Stimulated activated CD8-positive, alpha-beta memory T cell treated with anti-CD3 and anti-CD28 coated beads, Interleukin-15, amount 100 ng/mL, for 48 hours (primary cell): ENCODE measurements at places on chromosomes 2 and 18.

DNA sequence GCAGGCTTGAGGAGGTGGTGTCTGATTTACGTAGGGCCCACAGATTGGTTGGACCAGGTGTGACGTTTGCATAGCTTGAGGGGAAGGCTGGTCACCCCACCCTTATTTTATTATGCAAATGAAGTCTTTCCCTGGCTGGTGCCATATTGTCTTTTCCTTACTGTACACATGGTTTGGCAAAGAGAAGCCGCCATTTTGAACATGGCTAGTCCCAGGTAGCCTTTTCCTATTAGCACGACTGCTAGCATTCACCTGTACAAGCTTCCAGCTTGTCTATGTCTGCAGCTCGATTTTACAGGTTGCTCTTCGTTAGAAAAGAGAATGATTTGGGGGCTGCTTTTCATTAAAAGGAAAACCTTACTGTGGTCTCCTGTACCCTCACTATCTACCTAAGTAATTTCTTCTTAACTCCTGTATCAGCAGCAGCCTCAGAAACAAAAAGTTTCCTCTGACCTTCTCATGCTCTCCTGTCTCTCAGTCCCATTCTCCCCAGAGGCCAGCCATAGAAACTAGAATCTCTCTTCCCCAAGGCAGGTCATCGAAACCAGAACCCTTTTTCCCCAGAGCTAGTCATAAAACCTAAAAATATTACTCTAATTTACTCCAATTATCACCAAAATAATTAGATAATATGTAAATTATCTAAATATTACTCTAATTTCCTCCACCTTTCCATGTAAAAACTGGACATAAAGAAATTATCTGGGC is 151.8 kb downstream of the B3GNT2 start:
- DNase-seq, result no peak

- DNase-seq, result no peak
Observed at GRCh38 chr2:168050377-168050776, 197.0 kb downstream of the STK39 start.

- DNase-seq, result no peak
Observed at GRCh38 chr2:237819231-237819630, 20.7 kb downstream of the RBM44 start.

- no peak for DNase-seq
Observed at GRCh38 chr18:56314396-56314795, 324.0 kb downstream of the TXNL1 start.

DNA sequence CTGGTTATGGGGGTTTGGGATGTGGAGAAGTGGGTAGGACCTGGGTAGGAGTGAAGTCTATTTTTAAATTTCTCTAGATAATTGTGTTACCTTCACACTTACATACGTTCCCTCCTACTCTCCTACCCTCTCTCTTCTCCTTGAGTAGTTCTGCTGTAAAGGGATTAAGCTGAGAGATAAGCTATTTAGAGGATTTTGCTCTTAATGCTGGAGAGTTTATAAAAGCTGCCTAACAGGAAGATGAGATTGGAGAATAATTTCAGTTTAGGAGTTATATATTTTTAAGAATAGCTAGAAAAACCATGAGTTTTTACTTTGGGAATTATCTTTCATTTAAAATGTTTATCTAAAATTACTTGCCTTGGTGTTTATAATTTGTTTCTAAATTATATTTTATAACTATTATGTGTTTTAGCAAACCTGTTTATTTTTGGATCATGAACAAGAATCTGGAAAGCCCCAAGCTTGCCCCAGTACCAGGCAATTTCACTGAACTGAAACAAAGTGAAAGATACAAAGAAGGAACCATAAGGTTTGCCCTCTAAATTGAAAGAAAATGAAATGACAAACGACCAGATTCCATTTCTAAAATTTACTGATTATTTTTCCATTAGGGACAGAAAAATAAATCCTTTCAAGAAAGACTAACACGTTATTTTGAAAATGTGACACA is 101.5 kb downstream of the ZNF532 start:
- no peak for DNase-seq

DNA sequence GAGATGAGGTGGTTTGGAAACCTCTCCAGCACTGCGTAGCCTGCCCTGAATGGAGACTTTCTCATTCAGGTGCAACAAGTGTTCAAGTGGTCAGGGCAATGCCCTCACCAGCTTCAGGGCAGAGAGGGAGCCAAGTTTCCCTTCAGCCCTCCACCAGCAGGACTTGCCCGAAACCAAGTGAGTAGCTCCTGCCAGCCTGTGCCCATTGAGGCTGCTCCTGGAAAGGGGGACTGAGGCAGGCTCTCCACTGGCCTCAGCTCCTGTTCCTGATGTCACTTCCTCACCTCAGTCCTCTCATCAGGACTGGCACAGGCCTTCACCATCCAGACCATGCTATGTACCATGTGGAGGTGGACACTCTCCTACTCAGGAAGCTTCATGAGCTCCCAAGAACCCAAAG is 94.6 kb downstream of the CELF4 start:
- DNase-seq, result no peak

DNA sequence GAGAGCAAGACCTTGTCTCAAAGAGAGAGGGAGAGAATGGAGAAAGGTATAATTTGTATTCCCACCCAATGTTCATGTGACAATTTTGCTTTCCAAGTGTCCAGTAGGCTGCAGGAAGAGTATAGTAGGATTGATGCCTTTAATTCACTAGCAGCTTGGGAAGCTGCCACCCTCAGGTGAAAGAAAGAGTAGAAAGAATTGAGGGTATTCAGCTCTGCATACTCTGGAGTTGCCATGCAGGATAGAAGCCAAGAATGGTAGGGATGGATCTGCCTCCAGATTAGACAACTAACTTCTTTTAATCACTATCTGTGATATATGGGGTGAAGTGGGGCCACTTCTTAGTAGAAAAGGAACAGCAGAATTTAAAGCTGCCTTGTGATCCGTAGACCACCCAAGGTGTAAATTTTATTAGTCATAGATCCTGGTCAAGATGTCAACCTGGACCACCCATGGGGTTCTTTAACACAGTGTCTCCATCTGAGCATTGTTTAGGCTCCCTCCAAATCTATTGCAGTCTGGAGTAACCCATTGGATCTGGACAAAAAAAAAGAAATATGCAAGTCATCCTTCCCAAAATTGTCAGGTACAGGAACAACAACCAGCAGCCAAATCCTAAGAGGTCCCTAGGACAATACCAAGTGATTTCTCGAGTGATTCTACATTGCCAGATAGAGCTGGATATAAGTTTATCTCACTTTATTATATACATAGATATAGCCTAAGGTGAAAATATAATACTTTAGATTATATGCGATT is 33.1 kb upstream of the DTNA start:
- DNase-seq, result no peak
